ENCODE measurements at places on chromosomes 5 and 9. TPM values are rescaled to one million over a fixed set of nuclear protein-coding genes. Genes with fewer than 3 reads are reported as not detected.

PCDHB7 gene
- 7.1 TPM for total RNA-seq

- DNase-seq: no peak
- no peak overlapping the region for H3K27ac ChIP-seq
- H3K4me1 ChIP-seq: peaks cover 7% of the 10 kb centered on the region
- no peaks in the 10 kb centered on the region for H3K27me3 ChIP-seq
- H3K4me3 ChIP-seq: no peak overlapping the region
- H3K36me3 ChIP-seq: no peaks in the 10 kb centered on the region
These were observed 176.7 kb upstream of the ZNF608 start for GRCh38 chr5:124923131-124923530.

BTNL3 gene
- total RNA-seq: not detected

GRCh38 chr9:128006332-128006996 is 25.7 kb upstream of the EEIG1 start:
- no peak overlapping the region for H3K4me3 ChIP-seq
- H3K27ac ChIP-seq: no peak overlapping the region
- no peaks in the 10 kb centered on the region for H3K4me1 ChIP-seq

TTC23L gene
- 3.7 TPM for total RNA-seq

DNA sequence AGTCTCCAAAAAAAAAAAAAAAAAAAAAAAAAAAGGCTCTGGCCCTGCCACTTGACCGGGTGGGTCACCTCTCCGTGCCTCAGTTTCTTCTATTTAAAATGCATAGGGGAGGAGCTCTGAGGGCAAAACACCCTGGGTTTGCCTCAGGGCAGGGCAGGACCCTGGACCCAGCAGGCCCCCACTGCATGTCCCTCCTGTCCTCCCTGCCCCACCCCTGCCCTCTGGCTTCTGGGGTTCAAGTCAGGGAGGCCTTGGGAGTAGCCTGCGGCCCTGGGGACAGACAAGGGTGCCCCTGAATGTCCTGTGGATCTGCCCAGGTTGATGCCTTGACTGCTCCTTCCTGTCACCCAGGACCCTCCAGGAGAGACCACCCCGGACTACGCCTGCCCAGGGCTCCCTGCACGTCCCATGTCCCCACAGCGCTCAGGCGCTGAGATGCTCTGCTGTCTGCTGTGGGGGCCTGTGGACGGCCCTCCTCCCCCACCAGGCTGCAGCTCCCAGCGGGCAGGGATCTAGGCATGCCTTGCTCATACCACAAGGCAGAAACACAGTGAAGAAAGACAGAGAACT is 35.4 kb downstream of the ADAMTS2 start:
- no peak for DNase-seq
- H3K4me3 ChIP-seq: no peak overlapping the region
- H3K27ac ChIP-seq: no peak overlapping the region
- no peaks in the 10 kb centered on the region for H3K36me3 ChIP-seq
- H3K4me1 ChIP-seq: peaks cover 9% of the 10 kb centered on the region

DNA sequence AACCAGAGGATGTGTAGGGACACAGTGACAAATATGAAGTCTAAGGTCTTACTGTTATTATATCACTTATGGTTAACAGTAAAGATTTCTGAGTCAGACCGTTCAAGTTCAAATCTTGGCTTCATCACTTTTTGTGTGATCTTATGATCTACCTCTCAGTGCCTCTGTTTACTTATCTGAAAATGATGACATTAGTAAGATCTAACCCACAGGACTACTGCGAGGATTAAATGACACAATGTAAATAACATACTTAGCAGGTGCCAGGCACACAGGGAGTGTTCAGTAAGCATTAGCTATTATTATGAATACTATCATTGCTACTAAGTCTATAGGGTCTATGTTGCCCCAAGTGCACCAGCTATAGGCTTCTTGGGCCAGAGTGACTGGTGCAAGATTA is 2.0 kb downstream of the IRF1 start:
- H3K27me3 ChIP-seq: no peaks in the 10 kb centered on the region
- no peak for DNase-seq

NOTCH1 gene
- total RNA-seq: 40.9 TPM

ASPN gene
- total RNA-seq: 122 TPM

- no peak overlapping the region for H3K27ac ChIP-seq
- H3K27me3 ChIP-seq: no peaks in the 10 kb centered on the region
- H3K4me3 ChIP-seq: no peak overlapping the region
- no peaks in the 10 kb centered on the region for H3K36me3 ChIP-seq
These were observed 36.5 kb upstream of the SEMA5A start for GRCh38 chr5:9582406-9582805.

GRCh38 chr5:180704362-180704761 is 35.5 kb downstream of the OR2Y1 start:
- H3K27me3 ChIP-seq: no peaks in the 10 kb centered on the region
- H3K4me1 ChIP-seq: no peaks in the 10 kb centered on the region
- no peak overlapping the region for H3K4me3 ChIP-seq
- DNase-seq: no peak
- H3K36me3 ChIP-seq: no peaks in the 10 kb centered on the region

WDR38 gene
- total RNA-seq: not detected

DNA sequence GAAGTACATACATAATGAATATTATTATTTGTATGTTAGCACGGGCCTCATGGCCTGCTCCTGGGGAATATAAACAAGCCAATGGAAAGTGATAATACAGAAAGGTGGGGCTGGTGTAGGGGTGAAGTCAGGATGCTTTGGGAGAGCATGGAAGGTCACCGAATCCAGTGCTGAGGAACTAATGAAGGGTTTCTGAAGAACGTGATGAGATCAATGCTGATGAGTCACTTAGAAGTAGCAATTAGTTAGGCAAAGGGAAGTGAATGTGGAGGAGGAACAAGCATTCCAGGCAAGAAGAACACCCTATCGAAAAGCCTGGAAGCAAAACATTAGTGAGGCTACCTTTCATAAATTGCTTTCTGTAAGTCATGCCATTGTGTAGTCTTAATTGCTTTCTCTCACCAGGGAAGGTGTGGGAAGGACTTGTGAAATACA is 2.1 kb downstream of the ANXA1 start:
- H3K27me3 ChIP-seq: no peaks in the 10 kb centered on the region
- H3K27ac ChIP-seq: peak overlapping the region; percentile 88
- peak overlapping the region; percentile 84 for H3K4me3 ChIP-seq
- DNase-seq: no peak
- H3K4me1 ChIP-seq: peaks cover 64% of the 10 kb centered on the region

PAEP gene
- not detected for total RNA-seq

IFNB1 gene
- total RNA-seq: not detected

DNA sequence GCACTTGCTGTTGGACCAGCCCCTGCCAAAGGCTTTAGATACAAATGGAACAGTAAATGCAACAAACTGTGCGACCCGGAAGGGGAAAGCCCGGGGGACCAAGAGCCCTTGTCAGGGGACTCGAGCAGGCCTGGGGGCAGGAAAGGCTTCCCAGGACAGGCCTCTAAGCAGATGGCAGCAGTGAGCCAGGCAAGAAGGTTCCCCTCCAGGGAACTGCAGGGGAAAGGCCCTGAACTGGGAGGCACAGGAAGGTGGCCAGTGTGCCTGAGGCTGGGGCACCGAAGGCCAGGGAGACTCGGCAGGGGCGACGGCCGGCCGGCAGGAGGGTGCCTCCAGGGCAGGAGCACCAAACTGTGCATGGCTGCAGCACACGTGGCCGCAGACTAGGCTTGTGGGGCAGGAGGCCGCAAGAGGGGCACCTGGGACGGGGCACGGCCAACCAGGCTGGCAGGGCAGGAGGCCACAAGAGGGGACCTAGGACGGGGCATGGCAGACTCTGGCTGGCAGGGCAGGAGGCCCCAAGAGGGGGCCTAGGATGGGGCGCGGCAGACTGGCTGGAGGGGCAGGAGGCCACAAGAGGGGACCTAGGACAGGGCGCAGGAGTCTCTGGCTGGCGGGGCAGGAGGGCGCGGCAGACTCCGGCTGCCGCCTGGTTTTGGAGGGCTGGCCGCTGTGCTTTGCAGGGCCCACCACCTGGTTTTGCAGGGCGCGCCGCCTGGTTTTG is 10.0 kb downstream of the VAV2 start:
- H3K27ac ChIP-seq: no peak overlapping the region
- no peaks in the 10 kb centered on the region for H3K36me3 ChIP-seq
- no peak overlapping the region for H3K4me3 ChIP-seq
- DNase-seq: no peak
- H3K4me1 ChIP-seq: peaks cover 7% of the 10 kb centered on the region

DNA sequence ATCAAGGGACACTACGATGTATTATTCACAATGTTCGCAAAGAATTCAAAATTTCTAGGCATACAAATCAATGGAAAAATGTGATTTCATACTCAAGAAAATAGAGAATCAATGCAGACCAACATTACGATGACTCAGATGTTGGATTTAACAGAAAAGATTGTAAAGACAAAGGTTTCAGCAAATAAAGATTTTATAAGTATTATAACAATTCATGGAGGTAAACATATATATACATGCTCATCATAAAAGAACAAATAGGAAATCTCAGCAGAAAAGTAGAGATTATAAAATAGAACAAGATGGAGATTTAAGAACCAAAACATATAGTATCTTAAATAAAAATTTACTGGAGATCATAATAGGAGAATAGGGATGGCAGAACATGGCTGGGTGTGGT is 93.4 kb upstream of the JAK2 start:
- no peak overlapping the region for H3K4me3 ChIP-seq
- peak overlapping the region; percentile 77 for H3K27ac ChIP-seq
- DNase-seq: no peak
- no peaks in the 10 kb centered on the region for H3K36me3 ChIP-seq

DNA sequence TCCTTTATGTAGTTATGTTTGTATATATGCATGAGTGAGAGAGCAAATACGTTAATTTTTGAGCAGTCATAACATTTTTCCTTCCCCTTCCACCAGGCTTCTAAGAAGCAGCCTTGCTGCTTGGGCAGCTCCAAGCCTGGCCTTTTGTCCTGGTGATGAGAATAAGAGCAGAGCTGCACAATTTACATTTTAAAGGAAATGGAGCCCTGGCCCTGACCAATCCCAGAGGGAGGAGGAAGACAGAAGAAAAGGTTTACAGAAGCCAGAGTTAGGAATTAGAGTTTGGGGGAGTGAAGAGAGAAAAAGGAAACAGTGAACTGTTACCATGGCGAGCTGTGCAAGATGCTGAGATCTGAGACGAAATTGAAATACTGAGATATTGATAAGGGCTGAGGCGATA is 25.3 kb upstream of the EFNA5 start:
- no peak overlapping the region for H3K27ac ChIP-seq
- no peaks in the 10 kb centered on the region for H3K27me3 ChIP-seq
- DNase-seq: no peak
- no peaks in the 10 kb centered on the region for H3K36me3 ChIP-seq
- no peak overlapping the region for H3K4me3 ChIP-seq

DNA sequence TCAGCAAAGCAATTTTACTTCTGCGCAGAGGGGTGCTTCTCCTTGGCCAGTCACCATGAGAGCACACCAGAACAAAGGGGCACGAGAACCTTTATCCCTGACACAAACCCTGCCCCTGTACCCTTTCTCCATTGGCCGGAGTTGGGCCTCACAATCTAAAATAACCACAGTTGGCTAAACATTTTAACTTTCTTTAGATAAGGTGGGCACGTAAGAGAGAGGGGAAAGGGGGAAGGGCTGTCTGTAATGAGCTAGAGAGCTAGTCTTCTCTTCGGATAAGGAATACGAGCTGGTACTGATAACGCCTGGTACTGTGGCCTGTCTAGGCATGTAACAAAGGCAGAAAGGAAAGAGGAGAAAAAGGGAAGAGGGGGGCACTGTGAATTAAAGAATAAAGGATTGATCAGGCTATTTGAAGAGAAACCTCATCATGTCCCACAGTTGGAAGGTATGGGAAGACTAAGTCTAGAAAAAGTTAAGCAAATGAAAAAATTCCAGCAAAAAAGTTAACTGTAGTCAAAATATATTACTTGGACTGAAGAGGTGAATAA is 1.8 kb upstream of the IARS1 start:
- no peaks in the 10 kb centered on the region for H3K27me3 ChIP-seq
- peaks cover 8% of the 10 kb centered on the region for H3K4me1 ChIP-seq
- DNase-seq: no peak
- H3K36me3 ChIP-seq: peaks cover 11% of the 10 kb centered on the region
- no peak overlapping the region for H3K27ac ChIP-seq

TMOD1 gene
- 44.0 TPM for total RNA-seq

DNA sequence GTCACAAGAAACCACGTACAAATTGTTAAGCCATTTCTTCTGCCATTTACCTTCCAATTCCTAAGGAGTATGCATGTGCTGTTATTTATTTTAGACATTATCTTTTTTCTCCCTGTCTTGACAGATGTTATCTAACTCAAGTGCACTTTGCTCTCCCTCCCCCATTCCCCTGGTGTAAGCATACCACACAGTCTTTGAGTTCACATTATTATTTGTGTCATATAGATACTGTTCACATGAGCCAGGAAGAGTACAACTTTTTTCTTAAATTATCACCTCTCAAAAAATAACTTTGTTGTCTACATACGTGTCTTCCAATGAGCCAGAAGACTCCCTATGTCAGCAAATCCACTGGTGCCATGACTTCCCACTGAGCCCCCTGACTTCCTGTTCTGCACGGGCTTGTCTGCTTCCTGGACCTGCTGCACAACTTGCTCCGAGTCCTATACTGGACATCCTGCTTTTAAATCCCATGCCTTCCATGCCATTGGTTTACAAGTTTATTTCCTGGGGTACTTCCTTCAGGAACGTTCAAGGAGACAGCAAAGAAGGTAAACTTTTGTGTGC is 19.9 kb upstream of the FAM120A start:
- H3K27me3 ChIP-seq: no peaks in the 10 kb centered on the region
- H3K4me3 ChIP-seq: no peak overlapping the region
- DNase-seq: no peak
- H3K4me1 ChIP-seq: no peaks in the 10 kb centered on the region
- no peak overlapping the region for H3K27ac ChIP-seq
- H3K36me3 ChIP-seq: no peaks in the 10 kb centered on the region

GRCh38 chr5:10064546-10065195 is 185.0 kb downstream of the ATPSCKMT start:
- H3K27ac ChIP-seq: no peak overlapping the region
- no peak for DNase-seq

GRCh38 chr9:34493972-34494535 is 28.7 kb downstream of the ENHO start:
- no peak overlapping the region for H3K4me3 ChIP-seq
- H3K27ac ChIP-seq: no peak overlapping the region
- no peak for DNase-seq

DNA sequence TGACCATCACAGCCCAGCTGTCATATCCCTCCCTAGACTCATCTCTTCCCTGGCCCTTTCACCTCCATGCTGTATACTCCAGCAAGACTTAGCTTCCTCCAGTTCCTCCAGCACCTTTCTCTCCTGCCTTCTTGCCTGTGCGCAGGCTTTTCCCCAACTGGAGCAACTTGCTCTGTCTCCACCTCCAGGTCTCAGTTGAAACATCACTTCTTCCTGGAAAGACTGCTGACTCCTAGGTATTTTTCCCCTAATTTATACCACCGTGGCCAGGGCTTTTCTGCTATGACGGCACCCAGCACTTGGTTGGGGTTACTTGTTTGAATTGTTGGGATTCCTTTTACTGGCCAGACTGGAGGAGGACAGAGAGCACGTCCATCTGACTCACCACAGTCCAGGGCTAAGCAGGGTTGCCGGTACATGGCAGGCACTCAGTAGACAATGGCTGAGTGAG is 67.5 kb downstream of the KCNIP1 start:
- no peaks in the 10 kb centered on the region for H3K36me3 ChIP-seq
- H3K27me3 ChIP-seq: no peaks in the 10 kb centered on the region
- no peak overlapping the region for H3K27ac ChIP-seq

GRCh38 chr5:179298181-179298993 is 46.9 kb downstream of the ADAMTS2 start:
- no peaks in the 10 kb centered on the region for H3K36me3 ChIP-seq
- H3K27me3 ChIP-seq: no peaks in the 10 kb centered on the region
- no peak overlapping the region for H3K4me3 ChIP-seq
- H3K27ac ChIP-seq: no peak overlapping the region

RPL37 gene
- total RNA-seq: 45.4 TPM

- no peaks in the 10 kb centered on the region for H3K27me3 ChIP-seq
- no peak overlapping the region for H3K27ac ChIP-seq
- DNase-seq: no peak
- H3K4me1 ChIP-seq: no peaks in the 10 kb centered on the region
These were observed 136.5 kb downstream of the MRPL36 start for GRCh38 chr5:1663186-1663585.

Measured in thoracic aorta (tissue), 2 donors.